ENCODE measurements at places on chromosomes 5 and 9. TPM values are rescaled to one million over a fixed set of nuclear protein-coding genes. Genes with fewer than 3 reads are reported as not detected.

- no peaks in the 10 kb centered on the region for H3K27me3 ChIP-seq
- H3K36me3 ChIP-seq = peaks cover 22% of the 10 kb centered on the region
- no peak for DNase-seq
- H3K27ac ChIP-seq = no peak overlapping the region
- no peak overlapping the region for H3K4me3 ChIP-seq
Measured at GRCh38 chr5:109704282-109704952, 14.7 kb downstream of the MAN2A1 start.

DNA sequence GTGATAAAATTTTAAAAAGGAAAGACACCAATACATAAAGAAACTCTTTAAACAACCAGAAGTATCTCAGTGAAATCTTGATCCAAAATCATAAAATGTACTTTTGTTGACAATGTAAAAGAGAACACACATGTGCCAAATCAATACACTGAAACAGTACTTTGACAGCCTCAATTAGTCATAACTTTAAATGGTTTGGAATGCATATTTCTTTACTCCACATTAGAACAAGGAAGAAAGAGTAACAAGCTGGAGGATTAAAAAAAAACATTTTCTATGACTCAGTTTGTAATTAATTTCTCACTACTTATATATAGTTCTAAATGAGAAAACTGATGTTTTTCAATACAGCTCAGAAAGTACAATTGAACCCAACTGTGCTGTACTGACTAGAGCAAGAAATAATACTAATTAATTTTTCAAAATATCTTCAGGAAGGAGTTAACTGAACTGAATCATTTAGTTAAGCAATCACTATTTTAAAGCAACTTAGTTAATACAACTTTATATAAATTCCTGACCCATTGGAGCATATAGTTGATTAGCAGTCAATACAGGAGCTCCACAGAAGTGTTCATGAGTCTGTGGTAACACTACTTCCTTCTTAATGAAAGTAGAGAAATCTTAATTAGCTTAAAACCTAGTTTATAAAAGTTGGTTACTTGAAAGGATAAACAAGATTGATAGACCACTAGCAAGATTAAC lies 101.0 kb downstream of the NR3C1 start:
- no peak for DNase-seq
- H3K4me1 ChIP-seq = no peaks in the 10 kb centered on the region
- H3K36me3 ChIP-seq = peaks cover 68% of the 10 kb centered on the region
- no peak overlapping the region for H3K4me3 ChIP-seq
- H3K27ac ChIP-seq = no peak overlapping the region

DNA sequence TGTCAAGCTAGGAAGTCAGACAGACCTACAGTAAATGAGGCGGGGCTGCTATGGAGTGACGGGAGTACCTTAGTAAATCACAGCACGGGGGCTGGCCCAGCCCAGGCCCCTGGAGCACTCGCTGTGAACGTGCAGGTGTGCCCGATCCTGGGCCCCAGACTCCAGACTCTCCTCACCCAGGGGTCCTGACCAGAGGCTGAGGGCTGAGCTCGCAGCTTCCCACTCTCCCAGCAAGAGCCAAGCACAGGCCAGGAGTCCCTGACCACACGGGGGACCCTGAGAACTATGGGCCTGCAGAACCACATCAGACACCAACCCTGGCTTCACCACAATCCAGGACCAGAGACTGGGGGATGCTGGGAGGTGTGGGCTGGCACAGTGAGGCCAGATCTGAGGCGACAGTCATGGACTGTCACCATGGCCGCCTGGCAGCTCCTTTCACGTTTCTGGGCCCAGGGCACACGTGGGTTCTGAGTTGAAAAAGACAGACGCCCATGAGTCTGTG lies 73.4 kb downstream of the ADAMTS2 start:
- no peaks in the 10 kb centered on the region for H3K4me1 ChIP-seq
- H3K27ac ChIP-seq = no peak overlapping the region
- H3K4me3 ChIP-seq = no peak overlapping the region
- no peak for DNase-seq
- H3K36me3 ChIP-seq = no peaks in the 10 kb centered on the region
- no peaks in the 10 kb centered on the region for H3K27me3 ChIP-seq

- H3K27ac ChIP-seq = no peak overlapping the region
- no peak overlapping the region for H3K4me3 ChIP-seq
- H3K36me3 ChIP-seq = peaks cover 3% of the 10 kb centered on the region
Measured at GRCh38 chr5:87137283-87137682, 130.4 kb upstream of the RASA1 start.

- DNase-seq = no peak
- no peak overlapping the region for H3K27ac ChIP-seq
- no peaks in the 10 kb centered on the region for H3K36me3 ChIP-seq
- no peaks in the 10 kb centered on the region for H3K4me1 ChIP-seq
- peaks cover 23% of the 10 kb centered on the region for H3K27me3 ChIP-seq
Measured at GRCh38 chr9:96581786-96582185, 37.9 kb downstream of the CDC14B start.

- peaks cover 9% of the 10 kb centered on the region for H3K4me1 ChIP-seq
- H3K27me3 ChIP-seq = peaks cover 3% of the 10 kb centered on the region
- no peaks in the 10 kb centered on the region for H3K36me3 ChIP-seq
- H3K27ac ChIP-seq = no peak overlapping the region
- no peak overlapping the region for H3K4me3 ChIP-seq
Measured at GRCh38 chr9:137232101-137232500, 1.4 kb downstream of the SLC34A3 start.

GRCh38 chr5:11733185-11733839 lies 170.9 kb downstream of the CTNND2 start:
- no peaks in the 10 kb centered on the region for H3K4me1 ChIP-seq
- no peaks in the 10 kb centered on the region for H3K27me3 ChIP-seq
- H3K4me3 ChIP-seq = no peak overlapping the region
- no peak overlapping the region for H3K27ac ChIP-seq

GRCh38 chr5:123997064-123997461 lies 485.1 kb downstream of the CSNK1G3 start:
- DNase-seq = no peak
- no peak overlapping the region for H3K27ac ChIP-seq
- H3K4me3 ChIP-seq = no peak overlapping the region
- H3K36me3 ChIP-seq = no peaks in the 10 kb centered on the region
- H3K4me1 ChIP-seq = no peaks in the 10 kb centered on the region
- no peaks in the 10 kb centered on the region for H3K27me3 ChIP-seq

DNA sequence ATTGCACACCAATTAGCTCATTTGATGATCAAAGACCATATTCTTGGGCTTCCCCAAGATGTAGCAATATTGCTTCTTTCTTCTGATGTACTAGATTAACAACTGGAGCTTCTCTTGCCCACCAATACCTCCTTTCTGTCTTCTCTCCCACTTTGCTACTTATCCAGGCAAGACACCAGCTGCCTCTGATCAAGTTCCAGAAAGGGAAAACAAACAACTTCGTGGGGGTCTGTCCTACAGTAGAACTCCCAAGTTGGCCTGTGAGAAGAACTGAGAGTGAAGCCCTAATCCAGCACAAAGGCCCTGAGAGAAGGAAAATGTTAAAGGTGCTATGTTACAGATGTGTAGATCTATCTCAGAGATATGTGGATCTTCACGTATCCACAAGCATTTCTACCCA lies 44.9 kb downstream of the ADAMTS12 start:
- H3K27ac ChIP-seq = no peak overlapping the region
- peaks cover 8% of the 10 kb centered on the region for H3K36me3 ChIP-seq
- H3K4me3 ChIP-seq = no peak overlapping the region
- peaks cover 23% of the 10 kb centered on the region for H3K4me1 ChIP-seq
- peaks cover 15% of the 10 kb centered on the region for H3K27me3 ChIP-seq

GRCh38 chr9:123102375-123103113 lies 69.1 kb downstream of the GPR21 start:
- peaks cover 21% of the 10 kb centered on the region for H3K36me3 ChIP-seq
- H3K27ac ChIP-seq = no peak overlapping the region
- no peak overlapping the region for H3K4me3 ChIP-seq
- H3K27me3 ChIP-seq = no peaks in the 10 kb centered on the region
- no peak for DNase-seq

DNA sequence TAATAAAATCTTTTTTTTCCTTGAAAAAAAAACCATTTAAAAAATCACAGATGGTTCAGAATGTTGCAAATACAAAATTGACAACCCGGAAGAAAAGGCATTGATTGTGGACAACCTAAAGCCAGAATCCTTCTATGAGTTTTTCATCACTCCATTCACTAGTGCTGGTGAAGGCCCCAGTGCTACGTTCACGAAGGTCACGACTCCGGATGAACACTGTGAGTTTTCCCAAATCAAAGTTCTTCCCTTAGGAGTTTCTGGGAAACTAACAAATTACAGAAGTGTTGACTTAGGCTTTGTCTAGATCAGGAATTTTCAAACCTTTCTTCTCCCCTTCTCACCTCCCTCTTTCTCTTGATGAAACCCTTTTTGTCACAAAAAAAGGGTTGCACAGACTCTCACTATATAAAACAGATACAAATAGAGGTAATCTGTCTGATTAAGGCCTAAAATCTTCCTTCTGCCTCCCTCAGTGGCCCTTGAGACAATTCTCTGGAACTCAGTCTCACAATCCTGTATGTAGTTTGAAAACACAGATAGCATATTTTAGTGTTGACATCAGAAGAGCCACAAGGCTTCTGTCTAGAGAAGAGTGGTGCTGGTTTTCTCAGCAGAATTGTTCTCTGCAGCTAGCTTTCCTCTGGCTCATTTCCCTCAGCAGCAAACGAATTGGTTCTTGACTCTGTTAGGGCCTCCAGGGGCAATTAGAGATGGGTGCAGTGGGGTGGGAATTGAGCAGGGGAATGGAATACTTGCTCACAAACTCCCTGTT lies 79.5 kb downstream of the OSMR start:
- H3K27me3 ChIP-seq = peaks cover 42% of the 10 kb centered on the region
- no peaks in the 10 kb centered on the region for H3K36me3 ChIP-seq
- H3K4me3 ChIP-seq = no peak overlapping the region
- no peak overlapping the region for H3K27ac ChIP-seq

DNA sequence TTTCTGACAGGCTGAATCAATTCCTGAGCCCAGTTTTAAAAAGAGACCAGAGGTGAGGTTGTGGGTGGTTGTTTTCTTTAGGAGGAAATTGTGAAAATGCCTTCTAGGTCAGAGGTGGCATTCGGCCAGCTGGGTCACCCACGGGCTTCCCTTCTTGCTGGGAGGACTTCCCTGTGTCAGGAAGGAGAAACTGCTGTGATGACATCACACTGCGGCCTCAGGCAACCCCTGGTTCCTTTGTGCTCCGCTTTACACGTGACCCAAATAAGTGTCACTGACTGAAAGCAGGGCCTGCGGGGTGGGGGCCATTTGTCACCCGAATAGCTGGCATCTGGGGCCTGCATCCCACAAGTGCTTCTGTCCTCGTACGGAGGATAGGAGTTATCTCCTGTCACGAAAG lies 39.7 kb downstream of the FABP6 start:
- H3K4me3 ChIP-seq = no peak overlapping the region
- H3K27me3 ChIP-seq = no peaks in the 10 kb centered on the region
- H3K4me1 ChIP-seq = peaks cover 7% of the 10 kb centered on the region
- no peak for DNase-seq
- H3K27ac ChIP-seq = no peak overlapping the region

The RUSC2 gene
- 2.3 TPM for total RNA-seq

The LCN15 gene
- total RNA-seq = not detected

The ERCC6L2 gene
- 32.2 TPM for total RNA-seq

The SAXO1 gene
- total RNA-seq = not detected

The CWC27 gene
- total RNA-seq = 23.7 TPM

The SUSD3 gene
- 57.9 TPM for total RNA-seq

The TXNDC8 gene
- not detected for total RNA-seq

The SHLD3 gene
- total RNA-seq = 5.3 TPM
